ENCODE measurements at places on chromosomes 4 and X. TPM values are rescaled to one million over a fixed set of nuclear protein-coding genes. Genes with fewer than 3 reads are reported as not detected.
A peak's percentile ranks its signal among the peaks of the same experiment; 100 is the strongest.

The CXXC4 gene
- 0.06 TPM for total RNA-seq

The SPACA5 gene
- total RNA-seq = not detected

The RPA4 gene
- 0.82 TPM for total RNA-seq

GRCh38 chr4:41750626-41751448 lies 2.3 kb upstream of the PHOX2B start:
- H3K27ac ChIP-seq = no peak overlapping the region
- DNase-seq = peak; percentile 27
- peaks cover 90% of the 10 kb centered on the region for H3K27me3 ChIP-seq
- peaks cover 4% of the 10 kb centered on the region for H3K36me3 ChIP-seq
- H3K4me3 ChIP-seq = no peak overlapping the region

GRCh38 chrX:24377911-24378468 lies 17.6 kb downstream of the SUPT20HL1 start:
- no peak for DNase-seq
- H3K36me3 ChIP-seq = no peaks in the 10 kb centered on the region
- H3K27ac ChIP-seq = no peak overlapping the region
- no peaks in the 10 kb centered on the region for H3K4me1 ChIP-seq
- peaks cover 3% of the 10 kb centered on the region for H3K27me3 ChIP-seq

The CRMP1 gene
- not detected for total RNA-seq

DNA sequence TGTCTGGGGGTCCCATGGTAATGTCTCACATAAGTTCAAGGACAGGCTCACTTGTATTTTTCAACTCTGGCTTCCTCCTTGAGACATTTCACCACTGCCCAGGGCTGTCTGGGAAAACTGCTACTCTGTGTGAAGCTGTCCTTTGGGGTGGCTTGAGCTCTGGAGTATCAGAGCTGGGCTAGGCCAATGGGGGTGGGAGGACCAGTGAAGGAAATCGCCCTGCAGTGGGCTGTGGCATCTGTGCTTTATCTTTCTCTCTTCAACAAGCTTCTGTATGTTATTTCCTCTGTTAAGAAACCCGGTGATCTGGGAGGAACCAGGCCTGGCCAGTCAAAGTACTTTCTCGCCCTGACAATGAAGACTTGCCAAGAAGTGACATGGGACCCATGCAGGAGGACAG lies 87.4 kb downstream of the SMIM20 start:
- H3K4me1 ChIP-seq = no peaks in the 10 kb centered on the region
- no peak overlapping the region for H3K27ac ChIP-seq
- peaks cover 22% of the 10 kb centered on the region for H3K27me3 ChIP-seq

The CXorf49 gene
- not detected for total RNA-seq

DNA sequence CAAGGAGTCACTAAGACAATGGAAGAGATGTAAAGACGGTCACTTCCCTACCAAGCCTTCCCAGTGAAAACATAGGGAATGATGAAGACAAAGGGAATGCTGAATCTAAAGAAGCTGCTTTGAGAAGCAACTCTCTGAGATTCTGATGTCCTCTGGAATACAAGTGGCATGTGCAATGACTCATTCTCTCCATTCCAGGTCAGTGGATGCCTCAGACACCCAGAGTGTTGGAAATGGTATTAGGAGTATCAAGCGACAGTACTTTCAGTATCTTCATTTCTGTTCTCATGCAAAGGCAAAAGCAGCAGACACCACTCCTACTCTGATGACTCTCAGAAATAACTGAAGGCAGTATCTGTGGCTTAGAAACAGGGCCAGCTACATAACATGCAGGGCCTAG lies 102.6 kb downstream of the FSTL5 start:
- no peaks in the 10 kb centered on the region for H3K27me3 ChIP-seq
- H3K27ac ChIP-seq = no peak overlapping the region
- DNase-seq = no peak
- H3K4me1 ChIP-seq = no peaks in the 10 kb centered on the region

DNA sequence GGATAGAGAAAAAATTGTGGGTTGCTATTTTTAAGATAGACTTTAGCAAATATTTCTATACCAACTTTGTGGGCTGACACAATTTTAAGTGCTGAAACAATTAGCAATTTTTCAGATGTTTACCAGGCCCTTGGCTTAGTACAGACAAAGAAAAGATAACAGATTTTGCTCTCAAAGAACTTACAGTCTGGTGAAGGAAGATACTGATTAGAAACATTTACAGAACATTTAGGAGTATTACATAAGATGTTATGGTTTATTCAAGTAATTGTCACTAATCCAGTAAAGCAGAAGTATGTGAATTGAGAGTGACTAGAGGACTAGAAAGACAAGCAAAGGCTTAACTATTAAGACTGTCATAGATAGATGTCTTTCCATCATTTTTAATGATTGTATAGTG lies 35.3 kb upstream of the NDUFC1 start:
- no peak overlapping the region for H3K27ac ChIP-seq
- H3K36me3 ChIP-seq = peaks cover 25% of the 10 kb centered on the region
- H3K27me3 ChIP-seq = no peaks in the 10 kb centered on the region
- no peak overlapping the region for H3K4me3 ChIP-seq
- peaks cover 6% of the 10 kb centered on the region for H3K4me1 ChIP-seq

The SRPX2 gene
- total RNA-seq = not detected

DNA sequence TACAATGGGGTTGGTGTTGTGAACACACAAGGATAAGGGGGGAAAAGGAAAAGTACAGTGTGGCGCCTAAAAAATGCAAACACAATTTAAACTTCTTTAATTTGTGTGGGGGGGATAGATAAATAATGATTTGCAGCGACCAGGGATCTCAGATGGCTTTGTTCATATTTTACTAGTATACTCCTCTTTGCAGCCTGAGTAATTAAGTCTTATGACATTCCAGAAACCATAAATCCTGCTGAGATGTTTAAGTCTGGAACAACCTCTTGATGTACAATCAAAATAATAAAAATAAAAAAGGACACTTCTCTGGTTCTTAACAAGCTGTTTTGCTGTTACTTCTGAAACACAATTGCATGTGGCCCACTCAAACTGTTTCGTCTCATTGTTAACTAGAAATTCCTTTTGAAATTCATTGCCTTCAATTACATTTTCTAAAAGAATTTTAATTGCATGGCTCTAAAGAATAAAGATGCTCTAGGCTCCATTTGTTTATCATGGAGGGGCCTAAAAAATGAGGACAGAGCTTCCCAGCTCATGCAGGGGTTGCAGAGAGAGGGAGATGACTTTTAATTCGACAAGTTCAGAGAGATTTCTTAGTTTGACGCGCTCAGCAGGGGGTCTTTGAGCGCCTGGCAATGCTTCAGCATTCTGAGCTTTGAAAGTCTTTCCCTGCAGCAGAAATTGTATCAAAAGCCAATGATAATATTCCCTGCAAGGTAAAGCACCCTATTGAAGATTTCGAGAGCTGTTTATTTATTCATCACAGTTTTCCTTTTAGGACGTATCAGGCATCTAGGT lies 892.4 kb upstream of the TENM3 start:
- no peak overlapping the region for H3K27ac ChIP-seq
- no peaks in the 10 kb centered on the region for H3K4me1 ChIP-seq
- no peak for DNase-seq
- H3K4me3 ChIP-seq = no peak overlapping the region
- H3K36me3 ChIP-seq = no peaks in the 10 kb centered on the region

DNA sequence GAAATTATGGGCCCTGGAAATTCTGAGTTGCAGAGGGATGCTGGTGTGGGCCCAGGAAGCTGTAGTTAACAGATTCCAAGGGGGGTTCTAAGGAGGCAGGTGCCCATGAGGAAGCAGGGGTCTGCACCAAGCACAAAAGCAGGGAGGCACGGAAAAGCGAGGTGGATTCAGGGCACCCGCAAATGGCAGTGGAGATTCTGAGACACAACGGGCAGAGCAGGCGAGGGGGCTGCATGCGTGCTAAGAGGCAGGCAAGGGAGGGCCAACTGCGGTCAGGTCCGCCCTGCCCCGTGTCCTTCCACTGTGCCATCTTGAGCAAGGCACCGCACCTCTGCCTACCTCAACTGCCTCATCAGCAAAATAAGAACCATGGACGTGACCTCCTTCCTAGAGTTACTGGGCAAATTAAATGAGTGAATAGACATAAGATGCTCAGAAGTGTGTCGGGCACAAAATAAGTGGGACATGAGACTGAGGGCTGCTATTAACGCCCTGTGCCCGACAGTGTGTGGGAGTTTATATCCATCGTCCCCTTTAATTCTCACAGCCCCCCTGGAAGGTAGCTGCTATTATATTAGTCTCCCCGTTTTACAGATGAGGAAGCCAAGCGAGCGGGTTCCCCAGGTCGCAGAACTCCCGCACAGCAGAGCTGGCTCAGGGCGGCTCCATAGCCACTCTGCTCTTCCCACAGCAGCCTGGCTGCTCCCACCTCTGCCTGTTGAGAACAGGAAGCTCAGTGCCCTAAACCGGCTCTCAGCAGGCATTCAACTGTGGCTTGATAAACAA lies 67.6 kb downstream of the PPP2R2C start:
- H3K27me3 ChIP-seq = peaks cover 38% of the 10 kb centered on the region
- H3K27ac ChIP-seq = no peak overlapping the region
- H3K4me1 ChIP-seq = peaks cover 2% of the 10 kb centered on the region
- no peak overlapping the region for H3K4me3 ChIP-seq

The MAGEA1 gene
- total RNA-seq = not detected

GRCh38 chr4:22410645-22411247 lies 105.1 kb downstream of the ADGRA3 start:
- no peak overlapping the region for H3K4me3 ChIP-seq
- no peaks in the 10 kb centered on the region for H3K36me3 ChIP-seq
- H3K27me3 ChIP-seq = no peaks in the 10 kb centered on the region
- H3K4me1 ChIP-seq = no peaks in the 10 kb centered on the region

The CT45A1 gene
- total RNA-seq = not detected

The IQSEC2 gene
- 0.83 TPM for total RNA-seq

The NEUROG2 gene
- total RNA-seq = not detected

- no peaks in the 10 kb centered on the region for H3K27me3 ChIP-seq
- no peak overlapping the region for H3K27ac ChIP-seq
- H3K4me1 ChIP-seq = peaks cover 3% of the 10 kb centered on the region
These were observed 39.2 kb downstream of the MTHFD2L start for GRCh38 chr4:74197080-74197479.

DNA sequence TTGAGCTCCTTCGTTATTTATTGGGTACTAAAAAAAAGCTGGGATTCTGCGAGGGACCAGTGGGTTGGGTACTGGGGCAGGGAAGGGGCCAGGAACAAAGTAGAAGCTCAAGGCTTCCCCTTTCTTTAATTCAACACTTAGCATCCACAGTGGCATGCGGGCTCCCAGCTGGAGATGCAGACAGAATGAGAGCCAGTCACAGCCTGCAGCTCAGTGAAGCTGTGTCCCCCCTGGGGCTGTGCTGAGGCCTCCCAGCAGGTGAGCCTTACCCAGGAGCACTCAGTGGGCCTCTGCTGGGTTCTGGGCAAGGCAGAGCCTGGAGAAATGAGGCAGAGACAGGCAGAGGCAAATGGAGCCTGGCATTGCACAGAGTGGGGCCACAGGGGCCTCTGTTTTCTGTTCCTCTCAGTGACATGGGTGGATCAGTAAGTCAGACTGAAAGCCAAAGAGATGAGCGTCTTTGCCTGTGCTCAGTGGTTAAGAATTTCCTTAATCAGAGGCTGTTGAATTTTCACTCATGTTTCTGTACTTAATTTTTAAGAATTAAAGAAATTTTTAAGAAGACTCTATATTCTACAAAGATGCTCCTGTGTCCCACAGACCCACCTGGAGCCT lies 181.4 kb upstream of the RBPJ start:
- peaks cover 2% of the 10 kb centered on the region for H3K4me1 ChIP-seq
- no peak overlapping the region for H3K4me3 ChIP-seq
- H3K36me3 ChIP-seq = peaks cover 1% of the 10 kb centered on the region
- peaks cover 3% of the 10 kb centered on the region for H3K27me3 ChIP-seq
- no peak overlapping the region for H3K27ac ChIP-seq

DNA sequence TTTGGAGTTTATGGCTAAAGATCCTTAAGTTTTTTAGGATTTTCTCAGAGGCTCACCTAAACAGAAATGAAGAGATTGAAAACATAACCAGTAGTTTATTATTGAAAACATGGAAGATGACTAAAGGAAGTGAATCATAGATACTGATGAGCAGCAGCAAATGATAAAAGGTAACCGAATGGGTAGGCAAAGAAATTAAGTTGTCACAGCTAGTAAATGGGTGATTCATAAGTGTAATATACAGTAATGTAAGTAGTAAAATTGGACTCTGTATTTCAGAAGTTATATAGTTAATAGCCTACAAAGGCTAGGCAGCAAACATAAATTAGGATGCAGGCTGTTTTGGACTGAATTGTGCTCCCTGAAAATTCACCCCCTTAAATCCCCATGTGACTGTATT lies 59.0 kb upstream of the ADGRA3 start:
- no peak overlapping the region for H3K4me3 ChIP-seq
- peaks cover 3% of the 10 kb centered on the region for H3K4me1 ChIP-seq
- no peaks in the 10 kb centered on the region for H3K27me3 ChIP-seq
- no peak for DNase-seq
- peaks cover 2% of the 10 kb centered on the region for H3K36me3 ChIP-seq
- no peak overlapping the region for H3K27ac ChIP-seq

DNA sequence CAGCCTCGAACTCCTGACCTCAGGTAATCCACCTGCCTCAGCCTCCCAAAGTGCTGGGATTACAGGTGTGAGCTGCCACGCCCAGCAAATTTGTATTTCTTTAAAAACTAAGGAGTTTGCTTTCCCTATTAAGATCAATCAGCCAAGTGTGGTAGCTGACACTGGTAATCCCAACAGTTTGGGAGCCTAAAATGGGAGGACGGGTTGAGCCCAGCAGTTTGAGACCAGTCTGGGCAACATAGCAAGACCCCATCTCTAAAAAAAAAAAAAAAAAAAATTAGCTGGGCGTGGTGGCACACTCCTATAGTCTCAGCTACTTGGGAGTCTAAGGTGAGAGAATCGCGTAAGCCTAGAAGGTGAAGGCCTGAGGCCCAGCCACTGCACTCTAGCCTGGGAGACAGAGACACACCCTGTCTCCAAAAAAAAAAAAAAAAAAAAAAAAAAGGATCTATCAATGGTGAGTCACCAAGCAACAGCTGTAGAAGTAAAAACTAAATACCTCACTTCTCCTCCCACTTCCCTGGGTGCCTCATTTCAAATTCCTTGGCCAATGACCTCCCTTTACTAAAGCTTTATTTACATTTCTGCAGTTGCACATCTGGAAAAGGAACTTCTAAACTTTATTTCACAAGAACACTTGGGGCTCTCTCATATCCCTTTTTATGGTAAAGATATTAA lies 54.5 kb downstream of the LDB2 start:
- H3K27me3 ChIP-seq = peaks cover under 1% of the 10 kb centered on the region
- no peaks in the 10 kb centered on the region for H3K36me3 ChIP-seq
- DNase-seq = no peak
- no peaks in the 10 kb centered on the region for H3K4me1 ChIP-seq
- no peak overlapping the region for H3K4me3 ChIP-seq
- no peak overlapping the region for H3K27ac ChIP-seq
